ENCODE measurements at places on chromosomes 7 and 10. TPM values are rescaled to one million over a fixed set of nuclear protein-coding genes. Genes with fewer than 3 reads are reported as not detected.

GRCh38 chr10:76667408-76668370, 969.9 kb downstream of the KCNMA1 start:
- no peak for DNase-seq

DNA sequence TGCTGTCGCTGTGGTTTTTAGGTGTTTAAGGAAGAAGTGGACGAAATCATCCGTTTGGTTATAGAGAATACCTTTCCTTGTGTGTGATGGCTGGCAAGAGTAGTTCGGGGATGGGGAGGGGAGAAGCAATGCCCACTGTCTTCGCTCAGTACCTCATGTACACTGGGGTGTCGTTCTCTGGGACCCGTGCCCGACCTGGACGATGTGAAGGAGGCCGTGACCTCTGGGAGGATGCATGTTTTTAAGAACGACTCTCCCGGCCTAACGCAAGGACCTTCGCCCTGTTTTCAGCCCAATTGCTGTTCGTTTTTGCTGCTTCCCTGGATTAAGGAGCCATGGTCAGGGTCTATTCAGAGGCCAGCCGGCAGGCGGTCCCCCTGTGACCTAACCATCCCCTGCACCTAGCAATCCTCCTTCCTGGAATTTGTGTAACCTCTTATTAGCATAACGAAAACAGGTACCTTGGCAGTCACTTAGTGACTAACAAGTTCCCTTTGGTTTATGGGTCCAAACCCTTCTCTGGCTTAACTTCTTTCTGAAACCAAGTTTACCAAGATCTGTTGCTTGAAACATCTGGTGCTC, 1.3 kb downstream of the NFE2L3 start:
- no peak for DNase-seq

DNA sequence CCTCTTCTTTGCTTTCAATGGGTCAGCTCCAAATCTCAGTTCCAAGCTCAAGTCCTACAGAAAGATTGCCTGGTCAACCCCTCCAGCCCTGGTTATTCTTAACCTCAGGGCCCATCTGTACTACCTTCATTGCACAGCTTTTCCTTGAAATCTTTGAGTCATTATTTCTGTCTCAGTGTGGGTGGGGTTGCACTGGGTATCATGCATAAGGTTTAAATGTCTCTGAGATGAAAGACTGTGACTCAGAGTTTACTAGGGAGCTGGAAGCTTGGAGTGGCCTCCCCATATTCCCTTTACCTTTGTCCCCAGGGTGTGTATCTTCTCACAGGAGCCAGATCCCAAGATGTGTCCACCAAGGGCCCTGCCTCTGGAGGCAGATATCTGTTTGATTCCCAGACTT, 3.3 kb upstream of the OR6V1 start:
- no peak for DNase-seq

GRCh38 chr7:45196374-45196773, 38.8 kb downstream of the RAMP3 start:
- no peak for DNase-seq

DNA sequence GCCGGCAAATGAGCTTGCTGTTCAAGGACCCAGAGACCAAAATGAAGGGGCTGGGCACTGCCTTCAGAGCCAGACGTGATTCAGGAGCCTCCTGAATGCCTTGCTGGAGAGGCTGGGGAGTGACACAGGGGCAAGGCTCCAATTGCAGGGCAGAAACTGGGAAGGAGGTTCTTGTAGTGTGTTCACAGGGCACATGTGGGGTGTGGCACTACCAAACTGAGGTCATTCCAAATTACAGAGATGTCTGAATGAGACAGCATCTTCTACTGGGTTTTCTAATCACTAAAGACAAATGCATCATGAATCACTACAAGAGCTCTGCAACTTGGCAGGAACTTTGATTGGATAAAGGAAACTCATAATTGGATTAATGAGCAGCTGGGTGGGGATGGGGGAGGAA, 17.8 kb downstream of the CRTAC1 start:
- DNase-seq = no peak

- DNase-seq = no peak
Observed at GRCh38 chr7:124152859-124153692, 120.2 kb upstream of the TMEM229A start.

DNA sequence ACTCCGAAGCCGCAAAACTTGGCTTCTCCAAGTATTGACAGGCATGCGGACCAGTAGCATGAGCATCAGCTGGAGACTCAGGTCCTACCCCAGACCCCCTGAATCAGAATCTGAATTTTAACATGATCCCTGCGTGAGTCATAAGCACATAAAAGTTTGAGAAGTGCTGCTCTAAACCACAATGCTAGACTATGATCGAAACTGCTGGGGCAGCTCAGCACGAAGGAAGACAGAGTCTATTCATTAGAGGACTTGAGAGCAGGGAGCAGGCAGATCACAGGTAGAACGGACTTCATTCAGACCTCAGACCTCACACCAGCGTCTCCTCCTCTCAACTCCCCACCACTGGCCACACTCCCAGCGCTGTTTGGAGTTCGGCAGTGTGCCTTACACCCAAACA, 16.9 kb downstream of the CAMK2G start:
- no peak for DNase-seq

DNA sequence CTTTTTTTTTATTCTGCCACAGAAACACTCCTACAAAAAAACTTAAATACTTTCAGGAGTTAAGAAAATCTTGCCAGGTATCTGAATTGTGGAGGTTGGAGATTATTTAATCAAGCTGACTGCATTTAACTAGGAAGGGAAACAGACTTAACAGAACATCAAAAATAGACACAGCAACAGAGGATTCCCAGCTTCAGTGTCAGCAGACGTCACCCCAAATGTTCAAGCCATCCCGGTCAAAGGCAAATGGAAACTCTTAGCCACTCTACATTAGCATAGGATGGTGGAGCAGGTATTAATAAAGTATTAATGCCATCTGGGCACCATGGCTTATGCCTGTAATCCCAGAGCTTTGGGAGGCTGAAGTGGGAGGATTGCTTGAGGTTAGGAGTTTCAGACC, 139.7 kb upstream of the SVIL start:
- DNase-seq = no peak

DNA sequence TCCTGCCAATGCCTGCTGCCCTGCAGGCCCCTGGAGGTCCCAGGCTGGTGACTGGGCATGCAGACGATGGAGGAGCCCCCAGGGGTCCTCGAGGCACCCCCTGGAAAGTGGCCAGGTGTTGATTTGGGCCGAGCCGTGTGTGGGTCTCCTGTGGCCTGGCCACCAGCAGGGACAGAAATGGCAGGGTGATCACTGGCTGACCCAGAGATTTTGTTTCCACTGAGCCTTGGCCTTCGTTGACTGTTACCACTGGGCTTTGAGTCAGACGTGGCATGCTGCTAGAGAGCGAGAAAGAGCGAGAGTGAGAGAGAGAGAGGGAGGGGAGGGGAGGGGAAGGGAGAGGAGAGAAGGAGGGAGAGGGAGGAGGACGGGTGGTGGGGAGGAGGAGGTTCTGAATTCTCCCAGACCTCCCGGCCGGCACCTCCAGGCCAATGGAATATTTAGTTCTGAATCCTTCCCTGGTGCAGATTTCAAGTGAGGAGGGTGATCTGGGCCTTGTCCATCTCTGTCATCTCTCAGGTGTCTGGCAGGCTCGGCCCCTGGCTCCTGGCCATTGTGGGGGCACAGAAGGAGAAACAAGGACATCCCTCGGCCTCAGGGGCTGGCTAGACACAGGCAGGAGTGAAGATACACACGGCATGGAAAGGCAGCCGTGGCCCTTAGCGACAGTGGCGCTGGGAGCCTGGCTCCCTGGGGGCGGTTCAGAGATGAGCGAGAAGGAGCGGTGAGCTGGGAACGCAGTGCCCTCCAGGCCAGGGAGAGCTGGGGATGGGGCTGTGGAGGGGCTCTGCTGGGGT, 58.2 kb downstream of the GLRX3 start:
- no peak for DNase-seq

DNA sequence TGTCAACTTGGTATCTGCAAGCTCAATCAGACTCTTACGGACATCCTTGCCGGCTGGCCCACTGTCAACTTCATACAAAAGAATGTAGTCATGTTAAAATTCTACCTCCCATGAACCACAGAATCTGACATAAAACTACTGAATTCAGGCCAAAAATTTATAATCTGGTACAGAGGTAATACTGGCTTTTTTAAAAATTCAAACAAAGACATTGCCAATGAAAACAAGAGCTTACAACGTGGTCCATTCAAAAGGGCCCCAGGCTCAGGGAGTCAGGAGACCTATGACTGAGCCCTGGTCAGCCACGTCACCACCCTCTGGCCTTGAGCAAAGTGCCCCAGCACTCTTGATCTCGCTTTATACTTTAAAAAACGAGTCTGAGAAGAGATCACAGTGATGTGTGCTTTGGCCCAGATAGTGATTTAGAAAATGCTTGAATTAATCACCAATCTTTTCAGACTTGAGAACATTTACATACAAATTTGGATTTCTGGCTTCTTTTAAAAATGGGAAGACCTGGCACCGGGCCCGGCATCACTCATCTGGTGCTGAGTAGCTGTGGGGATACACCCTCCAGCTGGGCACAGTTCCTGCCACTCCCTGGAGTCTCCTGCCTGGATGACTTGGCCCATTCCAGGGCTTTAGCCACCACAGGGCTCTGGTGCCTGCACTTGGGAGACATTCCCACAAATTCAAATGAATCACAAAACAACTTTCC, 94.1 kb downstream of the PIP4K2A start:
- peak; percentile 92 for DNase-seq

DNA sequence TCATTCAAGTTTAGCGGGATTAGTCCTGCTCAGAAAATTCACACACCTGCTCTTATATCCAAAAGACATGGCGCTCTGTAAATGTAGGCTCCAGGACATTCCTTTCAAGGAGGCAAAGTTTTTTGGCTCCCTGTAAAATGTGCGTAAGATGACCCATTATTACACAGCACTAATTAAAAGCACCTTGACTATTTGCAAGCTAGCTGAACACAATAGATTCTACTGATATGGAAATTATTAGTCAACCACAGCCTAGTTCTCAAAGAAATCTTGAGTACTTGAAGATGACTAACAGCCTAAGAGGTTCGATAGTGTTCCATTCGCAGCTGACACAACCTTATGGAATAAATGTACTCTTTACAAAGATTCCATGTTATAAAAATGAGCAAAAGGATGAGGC, 175.2 kb downstream of the BMPER start:
- DNase-seq = no peak

GRCh38 chr10:1130226-1130625, 74.0 kb downstream of the WDR37 start:
- DNase-seq = no peak

DNA sequence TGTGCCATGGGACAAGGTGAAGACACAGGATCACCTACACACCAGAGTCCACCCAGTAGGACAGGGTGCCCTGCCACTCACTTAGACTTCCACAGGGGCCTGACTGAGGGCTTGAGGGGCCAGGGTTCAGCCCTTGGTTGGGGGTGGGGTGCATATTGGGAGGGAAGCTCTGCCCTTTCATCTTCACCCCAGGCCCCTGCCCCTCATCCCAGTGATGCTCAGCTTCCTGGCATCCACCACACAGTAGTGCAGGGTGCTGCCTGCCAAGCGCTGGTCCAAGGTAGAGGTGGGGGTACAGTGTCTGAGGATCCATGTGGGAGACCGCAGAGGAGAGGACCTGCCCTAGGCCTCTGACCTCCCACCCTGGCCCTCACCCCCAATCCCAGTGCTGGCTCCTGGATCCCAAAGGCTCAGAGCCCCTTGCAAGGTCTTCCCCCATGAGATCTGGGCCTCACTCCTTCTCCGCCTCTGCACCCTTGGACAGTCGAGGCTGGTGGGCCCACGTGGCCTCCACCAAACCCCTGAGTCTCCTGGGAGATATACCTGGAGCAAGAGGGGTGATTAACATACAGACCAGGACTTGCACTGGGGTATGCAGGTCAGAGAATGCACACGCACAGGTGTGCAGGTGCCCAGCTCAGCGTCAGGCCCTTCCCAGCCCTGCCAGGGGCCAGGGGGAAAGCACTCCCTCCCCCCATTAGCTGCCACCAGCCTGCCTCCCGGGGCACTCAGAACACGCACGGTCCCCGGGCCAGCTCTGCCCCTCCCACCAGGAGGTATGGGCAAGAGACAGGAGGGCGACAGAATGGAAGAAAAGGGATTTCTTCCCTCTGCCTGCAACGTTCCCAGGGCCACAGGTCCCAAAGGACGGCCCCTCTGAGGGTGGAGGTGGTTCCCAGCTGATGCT, 8.6 kb upstream of the IRF5 start:
- no peak for DNase-seq

DNA sequence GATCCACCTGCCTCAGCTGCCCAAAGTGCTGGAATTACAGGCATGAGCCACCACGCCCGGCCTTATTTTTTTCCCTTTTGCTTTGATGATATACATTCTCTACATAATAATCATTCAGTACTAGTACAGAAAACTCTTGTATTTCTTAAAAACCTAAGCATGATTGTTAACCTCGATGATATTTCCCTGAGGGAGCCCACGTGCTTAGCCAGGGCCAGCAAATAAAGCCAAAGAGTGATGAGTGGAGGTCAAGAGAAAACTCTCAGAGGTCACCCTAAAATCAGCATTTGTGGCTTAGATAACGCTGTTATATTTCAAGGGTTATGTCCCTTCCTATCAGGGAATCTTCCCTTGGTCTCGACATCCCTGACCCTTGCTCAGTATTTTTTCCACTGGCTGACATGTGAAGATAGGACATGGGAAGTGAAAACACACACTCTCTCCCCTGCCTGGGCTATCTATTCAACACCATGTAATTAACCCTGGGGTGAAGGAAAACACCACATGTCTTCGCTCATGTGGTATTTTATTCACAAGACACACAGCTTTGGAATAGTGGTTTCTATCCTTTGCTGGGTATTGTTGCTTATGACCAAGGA, 12.6 kb downstream of the FAM200A start:
- DNase-seq = no peak

GRCh38 chr7:38554586-38554985, 76.6 kb downstream of the AMPH start:
- DNase-seq = no peak

DNA sequence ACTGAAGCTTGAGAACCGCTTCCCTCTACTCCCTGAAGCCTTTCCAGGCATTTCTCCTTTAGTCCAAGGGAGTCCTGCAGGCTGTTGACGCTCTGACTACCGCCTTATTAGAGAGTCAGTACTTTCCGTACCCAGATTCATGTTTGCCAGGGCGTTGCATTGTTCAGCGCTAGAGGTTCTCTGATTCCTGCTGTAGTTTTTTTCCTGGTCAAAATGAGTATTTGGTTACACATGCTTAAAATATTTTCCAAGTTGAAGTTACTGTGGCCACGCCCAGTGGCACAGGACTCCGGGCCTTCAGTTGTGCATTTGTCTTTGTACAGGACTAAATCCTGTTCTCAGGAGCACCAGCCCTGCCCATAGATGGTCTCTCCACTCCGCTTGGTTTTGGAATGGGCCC, 7.9 kb downstream of the MTURN start:
- DNase-seq = no peak

SLC13A1 gene
- total RNA-seq = not detected

BMPER gene
- 5.1 TPM for total RNA-seq

TWIST1 gene
- total RNA-seq = 4.4 TPM

MRLN gene
- not detected for total RNA-seq

LEP gene
- total RNA-seq = 0.17 TPM

FAM237B gene
- not detected for total RNA-seq

NYAP1 gene
- 0.76 TPM for total RNA-seq

TMEM213 gene
- total RNA-seq = not detected

PDK4 gene
- total RNA-seq = 85.9 TPM

ZNF467 gene
- 15.6 TPM for total RNA-seq

KCNH2 gene
- total RNA-seq = 113 TPM

CPED1 gene
- 30.5 TPM for total RNA-seq

MACC1 gene
- 0.06 TPM for total RNA-seq
